ENCODE measurements at places on chromosomes 3 and 15.

DNA sequence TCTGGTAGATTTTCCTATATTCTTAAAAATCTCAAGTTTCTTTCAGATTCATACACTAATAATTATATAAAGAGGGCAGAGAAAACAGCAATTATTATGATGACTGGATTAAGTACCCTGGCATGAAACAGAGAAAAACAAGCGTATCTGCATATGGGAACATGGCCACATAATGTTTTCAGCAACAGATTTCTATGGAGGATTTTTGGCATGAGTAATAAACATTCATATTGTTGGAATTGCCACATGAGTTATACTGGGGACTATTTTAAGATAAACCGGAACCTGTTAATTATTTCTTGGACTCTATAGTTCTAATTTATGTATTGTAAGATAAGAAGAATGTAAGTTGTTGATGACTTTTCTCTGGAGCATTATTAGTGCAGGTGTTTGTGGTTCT lies 112.7 kb downstream of the OXSM start:
- DNase-seq: no peak

- no peak for DNase-seq
These were observed 7.6 kb upstream of the FOXB1 start for GRCh38 chr15:59996298-59997041.

GRCh38 chr3:50164984-50165909 lies 10.1 kb downstream of the SEMA3F start:
- DNase-seq: no peak

GRCh38 chr3:195007151-195007550 lies 263.8 kb downstream of the XXYLT1 start:
- DNase-seq: no peak

DNA sequence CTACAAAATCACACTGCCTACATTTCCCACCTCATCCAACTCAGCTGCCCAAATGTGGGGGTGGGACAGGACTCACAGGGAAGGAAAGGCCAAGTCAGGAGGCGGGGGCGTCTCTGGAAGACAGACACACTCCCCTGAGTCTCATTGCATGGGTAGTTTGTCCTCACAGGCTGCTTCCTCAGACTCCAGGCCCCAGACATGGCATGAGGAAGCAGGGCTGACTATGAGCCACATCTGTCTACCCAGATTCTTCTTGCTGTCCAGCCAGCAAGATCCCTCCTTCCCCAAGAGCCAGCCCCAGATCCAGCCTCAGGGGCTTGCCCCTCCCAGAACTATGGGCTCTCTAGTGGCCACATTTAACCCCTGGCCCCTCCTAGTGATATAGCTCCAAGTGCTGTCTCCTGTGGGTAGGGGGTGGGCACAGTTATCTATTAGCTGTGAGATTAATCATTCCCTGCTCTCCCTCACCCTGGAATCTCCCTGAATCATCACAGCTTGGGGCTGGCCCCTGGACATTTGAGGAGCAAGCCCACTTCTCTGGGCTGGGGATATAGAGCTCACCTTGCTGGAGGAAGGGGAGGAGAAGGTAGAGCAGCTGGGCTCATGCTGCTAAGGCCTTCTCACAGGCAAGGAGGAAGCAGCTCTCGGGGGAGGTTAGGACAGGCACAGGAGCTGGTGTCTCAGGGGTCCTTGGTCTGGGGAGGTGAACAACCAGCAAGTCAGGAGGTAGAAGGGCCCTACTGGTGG lies 2.1 kb upstream of the CCDC33 start:
- DNase-seq: no peak

GRCh38 chr15:72796515-72797337 lies 13.2 kb upstream of the ADPGK start:
- DNase-seq: no peak

- no peak for DNase-seq
These were observed 65.1 kb downstream of the HMCES start for GRCh38 chr3:129343643-129344360.

DNA sequence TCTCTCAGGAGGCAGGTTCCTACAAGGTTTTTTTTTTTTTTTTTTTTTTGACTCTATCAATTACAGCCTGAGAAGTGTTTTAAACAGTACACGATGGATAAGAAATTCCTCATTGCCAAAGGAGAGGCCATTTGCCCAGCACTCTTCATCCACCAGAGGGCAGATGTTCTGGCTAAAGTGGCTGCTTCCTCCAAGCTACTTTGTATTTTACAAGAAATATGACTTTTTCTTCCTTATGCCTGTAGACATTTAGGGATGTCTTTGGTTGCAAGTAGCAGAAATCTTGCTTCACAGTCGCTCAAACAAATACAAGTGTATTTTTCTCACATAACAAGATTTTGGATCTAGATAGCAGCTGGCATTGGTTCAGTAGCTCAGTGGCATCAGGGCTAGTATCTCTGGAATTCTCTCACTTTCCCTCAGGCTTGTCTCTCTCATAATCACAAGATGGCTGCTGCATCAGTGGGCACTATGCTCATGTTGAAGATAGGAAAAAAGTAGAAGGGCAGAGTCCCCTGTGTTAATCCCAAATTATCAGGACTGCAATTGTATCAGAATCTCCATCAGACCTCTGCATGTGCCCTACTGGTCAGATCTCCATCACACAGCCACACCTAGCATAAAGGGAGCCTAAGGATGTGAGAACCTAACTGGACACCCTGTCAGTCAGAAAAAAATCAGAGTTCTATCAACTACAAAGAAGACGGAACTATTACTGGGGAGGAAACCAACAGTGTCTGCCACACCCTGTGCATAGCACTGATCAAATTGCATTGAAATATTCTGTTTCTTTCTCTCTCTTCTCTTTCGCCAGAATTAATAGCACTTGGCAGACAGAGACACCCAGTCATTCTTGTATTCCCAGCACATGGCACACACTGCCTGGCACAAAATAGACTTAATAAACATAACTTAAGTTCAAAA lies 138.9 kb upstream of the COL8A1 start:
- DNase-seq: no peak

DNA sequence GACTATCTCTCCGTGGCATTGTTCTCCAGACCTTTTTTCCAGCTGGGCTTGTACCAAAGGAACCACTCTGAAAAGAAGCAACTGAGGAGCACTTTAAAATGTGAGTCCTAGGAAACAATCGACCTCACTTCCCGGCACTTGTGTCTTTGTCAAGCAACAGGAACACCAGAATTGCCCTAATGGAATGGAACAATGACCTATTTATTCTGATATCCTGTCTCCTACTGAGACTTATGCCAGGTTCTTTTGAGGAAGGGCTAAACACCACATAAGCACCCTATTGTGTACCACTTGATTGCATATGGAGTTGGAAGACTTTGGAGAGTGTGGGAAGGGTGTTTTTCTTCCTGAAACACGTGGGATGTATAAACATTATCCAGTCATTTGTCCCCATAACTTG lies 56.8 kb upstream of the TGFBR2 start:
- no peak for DNase-seq

GRCh38 chr3:138195481-138195880 lies 8.4 kb downstream of the ARMC8 start:
- no peak for DNase-seq

GRCh38 chr15:61915640-61916039 lies 144.6 kb downstream of the VPS13C start:
- no peak for DNase-seq

DNA sequence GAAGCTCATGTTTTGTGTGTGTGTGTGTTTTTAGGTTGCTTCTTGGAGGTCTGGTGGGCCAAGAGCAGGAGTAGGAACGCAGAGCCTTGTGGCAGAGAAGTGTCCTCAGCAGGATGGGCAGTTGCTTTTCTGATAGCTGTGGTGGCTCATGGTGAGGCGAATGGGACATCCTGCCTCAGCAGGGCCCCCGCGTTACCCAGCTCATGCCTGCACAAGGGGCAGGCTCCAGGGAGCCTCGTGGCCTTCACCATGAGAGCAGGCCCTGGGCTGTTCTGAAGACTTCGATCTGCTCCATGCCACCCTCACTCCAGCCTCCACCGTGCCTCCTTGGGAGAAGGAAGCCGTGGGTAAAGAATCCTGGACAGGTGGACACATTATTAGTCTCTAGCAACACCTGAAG lies 33.4 kb upstream of the CTXND1 start:
- DNase-seq: no peak

DNA sequence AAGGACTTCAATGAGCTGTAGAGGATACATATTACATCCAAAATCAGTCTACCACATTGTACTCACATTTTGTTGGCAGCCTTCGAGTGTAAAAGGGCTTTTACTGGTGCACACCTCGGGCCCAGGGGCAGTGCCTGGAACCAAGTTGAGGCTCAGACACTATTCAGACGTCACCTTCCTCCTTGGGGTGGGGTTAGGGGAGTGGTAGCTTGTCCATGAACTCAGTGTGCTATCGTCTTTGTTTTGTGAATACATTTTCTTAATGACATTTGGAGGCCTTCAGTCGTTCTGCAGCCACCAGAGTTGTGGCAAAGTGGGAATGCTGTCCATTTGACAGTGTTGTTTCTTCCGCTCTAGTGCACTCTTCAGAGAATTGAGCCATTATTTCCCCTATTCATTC lies 114.2 kb downstream of the PGPEP1L start:
- no peak for DNase-seq

DNA sequence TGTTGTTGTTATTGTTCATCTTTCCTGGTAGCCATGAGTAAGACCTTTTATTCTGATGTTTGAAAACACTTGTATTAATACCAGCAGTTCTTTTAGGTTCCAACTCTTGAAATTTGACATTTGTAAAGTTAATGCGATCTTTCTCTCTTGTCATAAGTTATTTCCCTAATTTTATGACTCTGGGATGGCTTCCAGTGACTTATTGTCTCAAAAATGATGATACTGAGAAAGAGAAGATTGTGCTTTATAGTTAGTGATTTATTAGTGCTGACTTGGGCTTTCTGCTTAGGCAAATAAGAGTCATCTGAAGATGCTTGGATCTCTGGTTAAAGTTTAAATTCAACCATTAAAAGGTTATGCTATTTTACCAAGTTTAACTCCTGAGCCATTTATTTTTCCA lies 715.2 kb downstream of the GRM7 start:
- DNase-seq: no peak

DNA sequence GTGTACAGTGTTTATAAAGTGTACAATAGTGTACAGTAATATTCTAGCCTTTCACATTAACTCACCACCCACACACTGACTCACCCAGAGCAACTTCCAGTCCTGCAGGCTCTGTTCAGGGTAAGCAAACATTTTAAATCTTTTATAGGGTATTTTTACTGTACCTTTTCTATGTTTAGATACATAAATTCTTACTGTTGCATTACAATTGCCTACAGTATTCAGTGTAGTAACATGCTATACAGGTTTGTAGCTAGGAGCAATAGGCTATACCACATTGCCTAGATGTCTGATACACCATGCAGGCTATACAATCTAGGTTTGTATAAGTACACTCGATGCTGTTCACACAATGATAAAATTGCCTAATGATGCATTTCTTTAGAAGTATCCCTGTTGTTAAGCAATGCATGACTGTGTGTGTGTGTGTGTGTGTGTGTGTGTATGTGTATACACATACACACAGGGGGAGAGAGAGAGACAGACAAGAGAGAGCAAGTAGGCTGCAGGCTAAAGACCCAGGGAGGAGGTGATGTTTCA lies 72.5 kb upstream of the PRR23C start:
- no peak for DNase-seq

- no peak for DNase-seq
These were observed 53.5 kb downstream of the CCR4 start for GRCh38 chr3:33004961-33005360.

DNA sequence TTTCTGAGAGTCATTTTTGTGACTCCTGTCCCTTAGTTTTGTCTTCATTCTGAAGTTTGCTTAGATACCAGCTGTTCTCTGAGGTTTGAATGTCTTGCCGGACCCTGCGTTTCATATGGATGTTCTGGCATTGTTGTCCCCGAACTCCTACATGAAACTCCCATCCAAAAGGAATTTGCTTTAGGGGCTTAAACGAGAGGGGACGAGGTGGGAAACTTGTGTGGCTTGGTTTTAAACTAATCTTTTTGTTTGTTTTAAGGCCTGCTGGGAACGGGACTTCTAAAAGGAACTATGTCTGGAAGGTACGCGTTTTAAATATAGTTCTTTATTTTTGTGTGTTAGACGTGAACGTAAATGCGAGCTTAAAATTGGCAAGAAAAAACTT lies 679 bp downstream of the RPL35A start:
- DNase-seq: no peak

DNA sequence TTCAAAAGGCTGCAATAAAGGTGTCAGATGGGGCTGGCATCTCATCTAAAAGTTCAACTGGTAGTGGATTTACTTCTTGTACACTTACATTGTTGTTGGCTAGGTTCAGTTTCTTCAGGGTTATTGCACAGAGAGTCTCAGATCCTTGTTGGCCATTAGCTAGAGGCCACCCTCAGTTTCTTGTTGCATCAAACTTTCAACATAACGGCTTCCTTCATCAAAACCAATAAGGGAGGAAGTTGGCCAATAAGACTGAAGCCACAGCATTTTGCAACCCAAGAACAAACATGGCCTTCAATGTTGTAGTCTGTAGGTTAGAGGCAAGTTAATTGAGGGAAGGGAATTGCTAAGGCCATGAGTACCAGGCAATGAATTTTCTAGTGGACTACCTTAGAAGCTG lies 218.0 kb downstream of the ZBBX start:
- no peak for DNase-seq

GRCh38 chr3:196518966-196519717 lies 4.0 kb upstream of the SMCO1 start:
- no peak for DNase-seq

GRCh38 chr15:26660241-26660640 lies 112.6 kb downstream of the GABRB3 start:
- no peak for DNase-seq

DNA sequence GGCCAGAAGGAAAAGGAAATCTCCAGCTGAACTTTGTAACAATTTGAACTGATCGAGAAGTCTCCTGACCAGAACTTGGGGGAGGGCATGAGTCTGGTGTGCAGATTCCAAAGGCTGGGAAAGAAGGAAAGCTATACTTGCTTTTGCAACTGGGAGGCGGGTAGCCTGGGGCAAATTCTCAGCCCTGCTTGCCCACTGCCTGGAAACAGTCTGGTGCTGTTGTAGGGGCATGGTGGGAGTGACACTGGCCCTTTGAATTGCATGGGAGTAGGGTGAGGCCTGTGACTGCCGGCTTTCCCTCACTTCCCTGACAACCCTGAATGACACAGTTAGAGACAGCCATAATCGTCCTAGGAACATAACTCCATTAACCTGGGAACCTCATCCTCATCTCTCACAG lies 114.0 kb upstream of the POU1F1 start:
- no peak for DNase-seq

- no peak for DNase-seq
These were observed 64.4 kb upstream of the ETV5 start for GRCh38 chr3:186173224-186173815.

DNA sequence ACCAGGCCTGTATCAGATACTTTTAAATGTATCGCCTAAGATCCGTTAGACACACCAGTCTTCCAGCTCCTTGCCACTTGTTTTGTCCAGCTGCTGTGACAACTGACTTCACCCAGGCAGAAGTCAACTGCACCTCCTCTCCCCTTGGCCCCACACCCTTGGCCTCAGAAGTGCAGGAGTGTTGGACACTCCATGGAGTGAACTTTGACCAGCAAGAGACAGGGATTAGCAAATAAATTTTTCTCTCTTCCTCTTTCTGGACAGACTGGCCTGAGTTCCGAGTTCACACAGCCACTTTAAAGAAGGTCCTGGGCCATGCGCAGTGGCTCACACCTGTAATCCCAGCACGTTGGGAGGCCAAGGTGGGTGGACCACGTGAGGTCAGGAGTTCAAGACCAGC lies 2.9 kb upstream of the CLN6 start:
- no peak for DNase-seq

- no peak for DNase-seq
These were observed 157.5 kb upstream of the RGMA start for GRCh38 chr15:93246266-93247242.

GRCh38 chr3:128344052-128344735 lies 122.5 kb downstream of the DNAJB8 start:
- no peak for DNase-seq

GRCh38 chr15:95812491-95812890 lies 518.0 kb upstream of the NR2F2 start:
- no peak for DNase-seq
